Karpas-422 (cell line): ENCODE measurements at places on chromosomes 3 and 15.

GRCh38 chr3:127110982-127111693, 81.8 kb upstream of the PRR23E start:
- no peak overlapping the region for H3K27ac ChIP-seq
- no peak overlapping the region for H3K4me3 ChIP-seq

DNA sequence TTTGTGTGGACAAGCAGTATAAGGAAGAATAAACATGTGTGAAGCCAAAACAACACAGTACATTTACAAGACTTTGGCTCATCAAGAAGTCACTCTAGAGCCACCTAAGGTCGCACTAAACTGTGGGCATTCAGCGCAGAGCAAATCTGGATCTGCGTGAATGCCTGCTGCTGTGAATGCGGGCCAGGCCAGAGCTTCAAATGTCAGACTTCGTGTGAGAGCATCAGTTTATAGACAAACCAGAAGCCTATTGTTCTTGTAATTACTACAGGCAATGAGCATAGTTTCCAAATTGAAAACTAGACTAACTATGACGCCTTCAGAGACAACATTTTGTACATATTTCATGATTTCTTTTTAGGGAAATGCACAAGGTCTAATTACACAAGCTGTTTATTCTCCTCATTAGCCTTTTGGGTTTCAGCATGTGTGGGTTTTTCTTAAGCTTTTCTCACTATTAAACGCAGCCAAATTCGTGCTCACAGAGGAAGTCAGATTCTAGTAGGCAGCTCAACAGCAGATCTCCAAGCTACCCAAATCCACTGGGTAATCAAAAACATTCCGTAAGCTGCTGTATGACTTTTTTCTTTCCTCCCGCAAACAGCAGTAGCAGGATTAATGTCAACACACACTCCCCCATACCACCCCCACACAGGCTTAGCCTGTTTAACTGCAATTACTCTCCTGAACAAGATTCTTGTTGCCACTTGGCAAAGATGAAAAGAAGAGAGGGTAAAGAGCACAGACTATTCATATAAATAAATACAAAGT, 84.5 kb upstream of the SETMAR start:
- no peaks in the 10 kb centered on the region for H3K36me3 ChIP-seq
- H3K4me1 ChIP-seq: peaks cover 15% of the 10 kb centered on the region
- H3K27ac ChIP-seq: no peak overlapping the region
- no peaks in the 10 kb centered on the region for H3K27me3 ChIP-seq

DNA sequence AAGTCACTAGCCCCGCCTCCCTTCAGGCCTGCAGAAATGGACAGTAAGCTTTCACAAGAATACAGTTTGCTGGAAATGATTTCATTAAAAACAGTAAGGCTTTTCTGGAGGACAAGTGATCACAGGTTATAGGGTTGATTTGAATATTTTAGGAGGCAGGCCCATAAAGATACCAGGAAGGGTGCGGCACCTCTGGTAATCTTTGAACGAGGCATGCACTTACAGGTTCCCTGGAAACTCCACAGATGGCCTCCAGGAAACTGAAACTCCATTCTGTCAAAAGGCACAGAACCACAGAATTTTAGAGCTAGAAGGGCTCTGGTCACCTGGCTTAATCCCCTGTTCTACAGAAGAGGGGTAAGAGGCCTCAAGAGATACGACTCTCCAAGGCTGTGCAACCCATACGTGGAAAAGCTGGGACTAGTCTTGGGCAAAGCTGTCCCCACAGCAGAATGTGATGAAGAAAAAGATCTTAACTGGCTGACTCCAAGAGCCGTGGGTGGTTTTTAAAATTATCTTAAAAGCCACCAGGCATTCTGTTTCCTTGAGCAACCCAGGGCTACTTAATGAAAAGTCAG, 1.2 kb downstream of the STARD5 start:
- H3K27ac ChIP-seq: no peak overlapping the region
- no peaks in the 10 kb centered on the region for H3K36me3 ChIP-seq
- H3K27me3 ChIP-seq: no peaks in the 10 kb centered on the region
- H3K4me3 ChIP-seq: no peak overlapping the region
- H3K4me1 ChIP-seq: peaks cover 10% of the 10 kb centered on the region
- no peak for DNase-seq

GRCh38 chr15:67148196-67148701, 82.8 kb downstream of the SMAD3 start:
- peaks cover 12% of the 10 kb centered on the region for H3K4me1 ChIP-seq
- no peak overlapping the region for H3K27ac ChIP-seq
- DNase-seq: no peak
- no peak overlapping the region for H3K4me3 ChIP-seq

GRCh38 chr3:187714404-187714979, 12.1 kb upstream of the RTP2 start:
- DNase-seq: peak; percentile 96
- peaks cover 22% of the 10 kb centered on the region for H3K4me1 ChIP-seq
- no peaks in the 10 kb centered on the region for H3K27me3 ChIP-seq
- no peaks in the 10 kb centered on the region for H3K36me3 ChIP-seq

DNA sequence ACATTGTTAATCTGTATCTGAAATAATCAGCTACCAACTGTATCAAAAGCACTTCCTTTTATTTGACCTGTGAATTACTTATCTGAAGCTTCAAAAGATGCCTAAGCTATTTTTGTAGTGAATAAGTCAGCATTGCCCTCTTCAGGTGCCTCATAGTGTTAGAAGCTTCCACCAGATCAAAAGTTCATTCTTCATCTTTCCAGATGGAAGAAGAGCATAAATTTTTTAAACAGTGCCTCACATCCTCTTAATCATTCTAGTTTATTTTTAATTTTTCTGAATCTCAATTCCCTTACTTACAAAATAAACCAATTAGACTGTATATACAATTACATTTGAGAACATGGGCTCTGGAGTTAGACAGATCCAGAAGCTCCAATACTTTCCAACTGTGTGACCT, 65.0 kb downstream of the MYO5A start:
- H3K4me3 ChIP-seq: no peak overlapping the region
- H3K27ac ChIP-seq: peak overlapping the region; percentile 85
- no peaks in the 10 kb centered on the region for H3K27me3 ChIP-seq
- H3K36me3 ChIP-seq: no peaks in the 10 kb centered on the region
- peak; percentile 75 for DNase-seq

- H3K36me3 ChIP-seq: no peaks in the 10 kb centered on the region
- no peaks in the 10 kb centered on the region for H3K27me3 ChIP-seq
- no peak overlapping the region for H3K27ac ChIP-seq
- peak; percentile 78 for DNase-seq
Observed at GRCh38 chr15:67833710-67834511, 5.9 kb downstream of the RNU6-1 start.

- H3K27me3 ChIP-seq: no peaks in the 10 kb centered on the region
- no peaks in the 10 kb centered on the region for H3K36me3 ChIP-seq
- no peak overlapping the region for H3K27ac ChIP-seq
Observed at GRCh38 chr3:161314836-161315395, 56.4 kb downstream of the SPTSSB start.

GRCh38 chr15:39388118-39388517, 192.8 kb upstream of the THBS1 start:
- H3K36me3 ChIP-seq: no peaks in the 10 kb centered on the region
- no peaks in the 10 kb centered on the region for H3K4me1 ChIP-seq
- no peak for DNase-seq
- H3K27me3 ChIP-seq: no peaks in the 10 kb centered on the region
- no peak overlapping the region for H3K4me3 ChIP-seq

DNA sequence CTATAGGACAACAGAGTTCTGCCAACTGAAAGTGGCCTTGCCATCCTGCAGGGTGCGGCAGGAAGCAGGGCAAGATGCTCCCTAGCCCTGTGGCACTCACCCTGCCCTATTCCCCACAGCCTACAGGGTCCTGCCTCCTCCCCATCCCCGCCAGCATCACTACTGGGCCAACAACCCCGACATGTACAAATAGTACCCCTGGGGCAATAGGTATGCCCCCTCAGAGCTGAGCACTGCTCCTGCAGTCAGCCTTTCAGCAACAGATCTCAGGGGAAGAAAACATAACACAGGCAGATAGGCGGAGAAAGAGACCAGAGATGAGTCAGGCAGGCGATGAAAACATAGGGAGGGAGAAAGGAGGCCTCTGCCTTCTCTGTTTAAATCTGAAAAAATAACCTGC, 74.7 kb downstream of the XXYLT1 start:
- DNase-seq: no peak
- no peak overlapping the region for H3K27ac ChIP-seq
- H3K4me3 ChIP-seq: no peak overlapping the region

DNA sequence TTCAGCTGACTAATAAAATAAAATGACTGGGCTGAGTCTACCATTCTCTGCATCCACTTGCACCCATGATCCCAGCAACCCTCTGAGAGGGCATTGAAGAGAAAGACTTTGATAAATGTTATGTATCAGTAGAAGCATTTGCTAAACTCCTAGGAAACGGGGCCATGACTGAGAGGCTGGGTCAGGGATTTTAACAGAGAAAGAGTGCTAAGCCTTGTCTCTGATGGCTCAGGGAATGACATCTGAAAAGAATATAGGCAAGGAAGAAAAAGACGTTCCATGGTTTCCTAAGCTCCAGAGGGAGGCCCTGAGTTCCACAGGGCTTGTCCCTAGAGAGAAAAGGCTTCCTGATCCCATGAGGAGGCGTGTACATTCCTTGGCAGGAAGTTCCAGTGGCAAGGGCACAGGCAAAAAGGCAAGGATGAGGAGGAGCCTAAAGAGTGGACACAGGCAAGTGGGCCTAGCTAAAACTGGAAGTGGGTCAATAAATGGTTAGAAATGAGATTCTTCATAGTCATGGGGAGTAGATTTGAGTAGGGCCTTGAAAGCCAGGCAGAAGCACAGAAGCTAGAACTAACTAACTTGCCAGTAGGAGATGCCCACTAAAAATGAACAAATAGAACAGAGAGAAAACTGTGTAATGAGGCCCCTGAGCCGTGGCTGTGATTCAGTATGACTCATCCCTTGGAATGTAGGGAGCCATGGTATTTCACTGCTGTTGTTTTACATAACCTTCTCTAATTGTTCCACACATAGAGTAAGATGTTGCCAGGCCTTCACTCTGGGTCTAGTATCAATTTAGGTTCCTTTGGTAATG, 44.9 kb upstream of the MANF start:
- H3K4me3 ChIP-seq: no peak overlapping the region
- no peaks in the 10 kb centered on the region for H3K36me3 ChIP-seq
- H3K27ac ChIP-seq: no peak overlapping the region
- DNase-seq: no peak

DNA sequence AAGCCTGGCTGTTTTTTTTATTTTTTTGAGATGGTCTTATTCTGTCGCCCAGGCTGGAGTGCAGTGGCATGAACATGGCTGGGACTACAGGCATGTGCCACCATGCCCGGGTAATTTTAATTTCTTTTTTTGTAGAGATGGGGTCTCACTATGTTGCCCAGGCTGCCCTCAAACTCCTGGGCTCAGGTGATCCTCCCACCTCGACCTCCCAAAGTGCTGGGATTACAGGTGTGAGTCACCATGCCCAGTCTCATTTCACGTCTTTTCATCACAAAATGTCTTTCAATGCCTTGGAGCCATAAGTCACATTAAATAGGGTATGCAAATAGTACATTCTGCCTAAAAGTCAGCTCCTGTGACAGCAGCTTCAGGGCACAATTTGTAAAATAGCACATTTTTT, 52.8 kb downstream of the SOX2 start:
- H3K4me3 ChIP-seq: no peak overlapping the region
- no peaks in the 10 kb centered on the region for H3K27me3 ChIP-seq
- H3K4me1 ChIP-seq: no peaks in the 10 kb centered on the region
- no peak overlapping the region for H3K27ac ChIP-seq
- no peak for DNase-seq

DNA sequence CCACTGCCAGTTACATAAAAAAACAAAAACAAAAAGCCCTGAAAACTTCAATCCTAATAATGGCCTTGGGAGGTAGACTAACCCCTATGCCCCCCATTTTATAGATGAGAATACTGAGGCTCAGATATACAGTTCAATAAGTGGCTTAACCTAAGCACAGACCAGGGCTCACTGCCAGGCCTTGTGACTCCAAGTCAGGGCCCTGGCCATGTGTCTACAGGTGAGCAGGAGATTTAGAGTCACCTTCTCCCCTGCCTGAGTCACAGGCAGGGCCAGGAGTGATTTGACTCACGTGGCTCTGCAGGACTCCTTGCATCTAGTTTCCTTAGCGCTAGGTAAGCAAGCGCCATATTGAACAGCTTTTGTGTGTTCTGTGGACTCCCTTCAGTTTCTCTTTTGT, 98.6 kb upstream of the ETV5 start:
- H3K27ac ChIP-seq: no peak overlapping the region
- no peak overlapping the region for H3K4me3 ChIP-seq
- no peaks in the 10 kb centered on the region for H3K36me3 ChIP-seq

- H3K4me1 ChIP-seq: no peaks in the 10 kb centered on the region
- no peak overlapping the region for H3K27ac ChIP-seq
- no peak overlapping the region for H3K4me3 ChIP-seq
- no peaks in the 10 kb centered on the region for H3K27me3 ChIP-seq
- no peaks in the 10 kb centered on the region for H3K36me3 ChIP-seq
- DNase-seq: no peak
Observed at GRCh38 chr3:29440413-29441305, 159.8 kb downstream of the RBMS3 start.

GRCh38 chr3:193621127-193621526, 28.1 kb downstream of the OPA1 start:
- H3K4me1 ChIP-seq: no peaks in the 10 kb centered on the region
- peaks cover 75% of the 10 kb centered on the region for H3K36me3 ChIP-seq
- DNase-seq: no peak
- no peak overlapping the region for H3K4me3 ChIP-seq

GRCh38 chr15:52095597-52096262, 16.8 kb downstream of the BCL2L10 start:
- no peaks in the 10 kb centered on the region for H3K4me1 ChIP-seq
- no peak overlapping the region for H3K27ac ChIP-seq
- no peak overlapping the region for H3K4me3 ChIP-seq
- no peaks in the 10 kb centered on the region for H3K36me3 ChIP-seq
- H3K27me3 ChIP-seq: no peaks in the 10 kb centered on the region

GRCh38 chr15:74365598-74366445, 1.6 kb downstream of the CYP11A1 start:
- no peak overlapping the region for H3K4me3 ChIP-seq
- DNase-seq: no peak
- no peaks in the 10 kb centered on the region for H3K36me3 ChIP-seq

- H3K4me3 ChIP-seq: no peak overlapping the region
- H3K27me3 ChIP-seq: no peaks in the 10 kb centered on the region
- H3K4me1 ChIP-seq: peaks cover 7% of the 10 kb centered on the region
- H3K27ac ChIP-seq: no peak overlapping the region
Observed at GRCh38 chr3:32450992-32451659, 51.5 kb downstream of the CMTM6 start.

- no peak for DNase-seq
- H3K4me1 ChIP-seq: peaks cover 34% of the 10 kb centered on the region
- no peaks in the 10 kb centered on the region for H3K27me3 ChIP-seq
- H3K36me3 ChIP-seq: no peaks in the 10 kb centered on the region
- no peak overlapping the region for H3K4me3 ChIP-seq
- H3K27ac ChIP-seq: no peak overlapping the region
Observed at GRCh38 chr3:143979813-143980212, 8.2 kb downstream of the DIPK2A start.

GRCh38 chr3:10292505-10293419, at the start of gene GHRL:
Gene GHRL (minus strand): TSS chr3:10292947. CDS start chr3:10290180, 2,767 bp downstream.
- peaks cover 9% of the 10 kb centered on the region for H3K36me3 ChIP-seq
- no peak within 1 kb of the TSS for H3K27ac ChIP-seq
- no peak within 1 kb of the TSS for H3K4me3 ChIP-seq
- H3K4me1 ChIP-seq: no peaks in the 10 kb centered on the region

GRCh38 chr3:149277331-149277813, 55.7 kb upstream of the CP start:
- H3K27me3 ChIP-seq: no peaks in the 10 kb centered on the region
- H3K27ac ChIP-seq: no peak overlapping the region
- peaks cover 16% of the 10 kb centered on the region for H3K4me1 ChIP-seq
- no peak overlapping the region for H3K4me3 ChIP-seq
- no peak for DNase-seq

- no peaks in the 10 kb centered on the region for H3K27me3 ChIP-seq
- H3K36me3 ChIP-seq: no peaks in the 10 kb centered on the region
- H3K4me1 ChIP-seq: peaks cover 10% of the 10 kb centered on the region
- H3K27ac ChIP-seq: no peak overlapping the region
- H3K4me3 ChIP-seq: no peak overlapping the region
Observed at GRCh38 chr15:44317423-44318058, 29.0 kb downstream of the GOLM2 start.
